ENCODE measurements at places on chromosomes 2 and 18.

GRCh38 chr18:78768221-78768620, 211.4 kb upstream of the SALL3 start:
- no peak for DNase-seq

GRCh38 chr2:109377976-109378375, 235.8 kb downstream of the SEPTIN10 start:
- no peak for DNase-seq

DNA sequence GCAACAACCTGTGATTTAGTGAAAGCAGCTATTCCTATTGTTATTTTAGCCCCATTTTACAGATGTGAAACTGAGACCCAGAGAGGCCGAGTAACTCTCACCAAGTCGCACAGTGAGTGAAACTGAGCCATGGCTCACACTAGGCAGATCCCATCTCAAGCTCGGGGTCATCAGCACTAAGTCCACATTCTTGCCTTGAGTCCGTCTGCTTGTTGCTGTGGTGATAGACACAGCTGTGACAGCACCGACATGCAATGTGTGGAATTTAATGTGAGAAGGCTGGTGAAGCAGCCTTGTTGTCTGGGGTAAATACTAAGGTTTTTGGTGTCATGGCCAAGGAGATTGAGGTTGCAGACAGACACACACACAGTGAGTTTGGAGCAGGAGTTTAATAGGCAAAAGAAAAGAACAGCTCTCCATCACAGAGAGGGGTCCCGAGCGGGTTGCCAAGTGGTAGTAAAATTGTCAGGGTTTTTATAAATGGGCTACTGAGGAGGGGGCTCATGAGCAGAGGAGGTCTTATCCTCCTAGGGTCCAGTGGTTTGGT, 40.2 kb upstream of the GMCL1 start:
- no peak for DNase-seq

DNA sequence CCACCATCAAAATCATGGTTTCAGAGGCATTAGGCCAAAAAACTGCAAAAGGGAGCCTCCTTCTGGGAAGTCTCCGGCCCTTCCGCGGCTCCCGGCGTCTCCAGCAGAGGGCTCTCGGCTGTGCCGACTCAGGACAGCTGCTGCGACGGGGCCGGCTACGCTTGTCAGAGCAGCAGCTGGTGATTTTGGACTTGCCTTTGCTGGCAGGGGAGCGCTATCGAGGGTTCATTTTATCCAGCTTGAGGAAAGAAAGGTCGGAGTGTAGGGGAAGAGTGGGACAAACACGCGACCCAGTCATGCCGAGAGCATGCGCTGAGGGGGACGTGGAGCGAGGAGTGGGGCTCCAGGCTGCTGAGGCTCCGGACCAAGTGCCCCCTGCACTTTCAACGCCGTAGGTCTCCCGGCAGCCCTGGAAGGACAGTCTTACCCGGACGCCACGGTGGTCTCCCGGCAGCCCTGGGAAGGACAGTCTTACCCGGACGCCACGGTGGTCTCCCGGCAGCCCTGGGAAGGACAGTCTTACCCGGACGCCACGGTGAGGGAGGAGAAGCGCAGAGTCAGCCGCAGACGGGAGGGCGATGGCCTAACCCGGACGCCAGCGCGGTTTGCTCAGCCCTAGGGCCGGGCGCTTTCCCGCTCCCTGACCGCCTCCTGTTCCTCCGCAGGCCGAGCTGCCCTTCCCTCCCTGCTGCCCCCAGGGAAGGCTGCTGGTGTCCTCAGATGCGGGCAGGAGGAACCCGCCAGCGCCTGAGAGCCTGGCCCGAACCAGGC, 21.7 kb downstream of the DDX18 start:
- peak; percentile 55 for DNase-seq

- DNase-seq, result no peak
These were observed 133.1 kb downstream of the DYSF start for GRCh38 chr2:71586471-71586870.

DNA sequence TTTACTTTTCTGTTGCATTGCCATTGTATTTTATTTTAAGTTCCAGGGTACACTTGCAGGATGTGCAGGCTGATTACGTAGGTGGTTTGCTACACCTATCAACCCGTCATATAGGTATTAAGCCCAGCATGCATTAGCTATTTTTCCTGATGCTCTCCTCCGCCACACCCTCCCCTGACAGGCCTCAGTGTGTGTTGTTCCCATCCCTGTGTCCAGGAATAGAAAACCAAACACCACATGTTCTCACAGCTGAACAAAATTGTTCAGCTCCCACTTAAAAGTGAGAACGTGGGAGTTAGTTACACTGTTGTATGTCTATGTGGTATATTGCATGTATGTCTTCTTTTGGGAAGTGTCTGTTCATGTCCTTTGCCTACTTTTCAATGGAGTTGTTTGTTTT, 1631.7 kb downstream of the DPP10 start:
- no peak for DNase-seq

DNA sequence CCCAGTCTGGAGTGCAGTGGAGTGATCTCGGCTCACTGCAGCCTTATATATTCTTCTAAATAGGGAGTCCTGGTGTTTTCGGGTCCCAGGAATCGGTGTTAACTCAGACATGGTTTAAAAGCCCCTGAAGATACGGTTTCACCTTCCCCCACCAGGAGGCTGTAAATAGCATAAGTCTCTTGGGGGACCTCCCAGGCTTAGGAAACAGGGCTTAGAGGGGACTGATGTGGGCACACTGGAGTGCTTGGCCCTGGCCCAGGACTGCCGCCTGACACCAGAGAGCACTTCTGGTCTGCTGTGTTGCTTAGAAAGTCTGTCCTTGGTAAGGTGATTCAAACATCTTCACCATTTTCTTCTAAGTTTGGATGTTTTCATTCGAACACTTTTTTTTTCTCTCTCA, 39.7 kb upstream of the MAP4K4 start:
- no peak for DNase-seq

- DNase-seq, result no peak
These were observed 278.0 kb upstream of the HDAC4 start for GRCh38 chr2:239678666-239679296.

DNA sequence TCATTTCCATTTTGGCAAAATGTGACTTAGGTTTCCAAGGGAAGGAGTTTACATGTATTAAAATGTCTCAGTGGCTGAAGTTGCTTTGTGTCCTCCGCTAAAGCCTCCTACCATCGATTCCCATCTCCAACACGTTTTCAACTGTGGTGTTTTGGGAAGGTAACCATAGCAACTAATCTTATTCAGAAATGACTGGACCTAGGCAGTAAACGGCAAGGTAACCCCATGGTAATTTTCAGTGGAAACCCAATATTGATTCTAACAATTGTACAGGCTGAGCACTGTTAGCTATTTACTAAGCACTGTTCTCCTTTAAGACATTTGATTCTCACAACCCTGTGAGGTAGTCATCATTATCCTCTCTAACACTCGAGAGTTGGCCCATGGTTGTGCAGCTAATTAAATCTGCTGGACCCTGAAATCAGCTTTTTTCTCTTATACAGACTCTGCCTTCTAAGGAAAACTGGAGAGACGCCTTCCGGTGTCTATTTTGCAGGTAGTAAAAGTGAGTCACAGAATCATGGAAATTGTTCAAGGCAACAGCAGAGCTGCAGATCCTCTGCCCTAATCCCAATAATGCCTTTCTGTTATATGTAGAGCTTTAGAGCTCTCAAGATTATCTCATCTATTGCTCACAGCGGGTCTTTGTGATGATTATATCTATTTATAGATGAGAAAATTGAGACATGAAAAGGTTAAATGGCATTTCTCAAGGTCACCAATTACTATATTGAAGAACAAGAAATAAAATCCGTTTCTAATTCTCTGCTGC, 36.2 kb downstream of the FASTKD2 start:
- DNase-seq, result no peak

DNA sequence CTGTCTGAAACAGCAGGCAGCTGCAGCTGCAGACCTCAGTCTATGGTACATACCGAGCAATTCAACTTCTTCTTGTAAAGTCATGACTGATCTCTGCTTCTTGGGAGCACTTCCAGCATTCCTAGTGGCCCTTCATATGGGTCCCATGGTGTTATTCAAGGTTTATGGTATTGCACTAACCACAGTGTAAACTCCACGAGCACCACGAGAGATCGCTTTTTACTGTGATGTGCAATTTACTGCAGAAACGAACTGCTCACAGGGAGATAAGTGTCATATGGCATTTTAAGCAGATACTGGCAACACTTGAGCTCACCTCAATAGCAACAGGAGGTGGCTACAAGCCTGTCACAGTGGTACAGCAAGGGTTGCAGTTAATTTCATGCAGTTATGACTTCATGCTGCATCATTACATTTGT, 38.6 kb upstream of the SH3BP4 start:
- DNase-seq, result no peak

DNA sequence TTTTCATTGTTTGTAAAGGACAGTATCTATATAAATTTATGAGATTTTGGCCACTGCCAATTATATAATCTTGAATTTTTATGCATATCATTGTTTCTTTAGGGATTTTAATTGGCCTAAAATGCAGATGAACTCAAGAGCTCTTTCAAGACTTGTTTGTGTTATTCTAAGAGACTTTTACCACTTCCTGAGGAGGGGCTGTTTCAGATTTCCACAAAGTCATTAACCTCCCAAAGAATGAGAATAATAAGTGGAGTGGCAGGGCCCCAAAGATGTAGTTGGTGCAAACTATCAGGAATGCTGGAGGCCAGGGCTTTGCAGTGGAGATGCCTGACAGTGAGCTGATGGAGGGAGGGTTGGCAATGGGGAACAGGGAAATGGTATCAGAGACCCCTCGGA, 15.5 kb upstream of the ACVR1 start:
- peak; percentile 53 for DNase-seq

GRCh38 chr2:34096562-34097171, 497.6 kb upstream of the FAM98A start:
- DNase-seq, result peak; percentile 1
